ENCODE measurements at places on chromosomes 16 and 17.

- DNase-seq, result no peak
Observed at GRCh38 chr17:27333410-27333980, 39.6 kb downstream of the WSB1 start.

DNA sequence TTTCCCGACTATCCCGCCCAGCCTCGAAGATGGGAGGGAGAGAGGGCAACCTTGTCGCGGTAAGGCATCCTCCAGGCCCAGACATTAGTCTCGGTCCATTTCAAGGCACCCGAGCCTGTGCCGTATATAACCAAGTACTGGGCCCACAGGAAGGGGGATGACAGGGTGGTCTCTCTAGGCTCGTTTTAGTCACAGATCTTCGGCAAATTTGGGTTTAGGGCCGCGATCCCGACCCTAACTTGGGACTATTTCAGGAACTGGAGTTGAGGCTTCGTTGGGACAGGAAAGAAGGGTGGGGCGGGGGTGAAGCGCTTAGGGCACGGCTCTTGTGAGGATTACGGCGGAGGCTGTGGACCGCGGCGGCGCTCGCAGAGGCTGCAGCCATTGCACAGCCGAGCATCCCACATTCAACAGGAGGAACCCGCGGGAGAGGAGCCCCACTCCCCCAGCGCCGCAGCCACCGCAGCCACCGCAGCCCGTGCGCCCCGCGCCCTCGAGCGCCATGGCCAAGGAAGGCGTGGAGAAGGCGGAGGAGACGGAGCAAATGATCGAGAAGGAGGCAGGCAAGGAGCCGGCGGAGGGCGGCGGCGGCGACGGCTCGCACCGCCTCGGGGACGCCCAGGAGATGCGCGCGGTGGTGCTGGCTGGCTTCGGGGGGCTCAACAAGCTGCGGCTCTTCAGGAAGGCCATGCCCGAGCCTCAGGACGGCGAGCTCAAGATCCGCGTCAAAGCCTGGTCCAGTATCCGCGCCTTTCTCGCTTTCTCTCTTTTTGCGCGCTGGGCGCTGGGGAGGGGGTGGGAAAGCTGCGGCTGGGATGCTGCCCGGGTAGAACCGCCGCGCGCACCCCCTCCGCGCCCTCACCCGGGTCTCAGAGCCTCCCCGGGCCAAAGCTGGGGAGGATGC lies at the start of gene VAT1L:
TSS of gene VAT1L (plus strand) at position 384 of the 904 bp plus-strand sequence. CDS start at position 503, 119 bp downstream.
- DNase-seq, result peak; percentile 58

DNA sequence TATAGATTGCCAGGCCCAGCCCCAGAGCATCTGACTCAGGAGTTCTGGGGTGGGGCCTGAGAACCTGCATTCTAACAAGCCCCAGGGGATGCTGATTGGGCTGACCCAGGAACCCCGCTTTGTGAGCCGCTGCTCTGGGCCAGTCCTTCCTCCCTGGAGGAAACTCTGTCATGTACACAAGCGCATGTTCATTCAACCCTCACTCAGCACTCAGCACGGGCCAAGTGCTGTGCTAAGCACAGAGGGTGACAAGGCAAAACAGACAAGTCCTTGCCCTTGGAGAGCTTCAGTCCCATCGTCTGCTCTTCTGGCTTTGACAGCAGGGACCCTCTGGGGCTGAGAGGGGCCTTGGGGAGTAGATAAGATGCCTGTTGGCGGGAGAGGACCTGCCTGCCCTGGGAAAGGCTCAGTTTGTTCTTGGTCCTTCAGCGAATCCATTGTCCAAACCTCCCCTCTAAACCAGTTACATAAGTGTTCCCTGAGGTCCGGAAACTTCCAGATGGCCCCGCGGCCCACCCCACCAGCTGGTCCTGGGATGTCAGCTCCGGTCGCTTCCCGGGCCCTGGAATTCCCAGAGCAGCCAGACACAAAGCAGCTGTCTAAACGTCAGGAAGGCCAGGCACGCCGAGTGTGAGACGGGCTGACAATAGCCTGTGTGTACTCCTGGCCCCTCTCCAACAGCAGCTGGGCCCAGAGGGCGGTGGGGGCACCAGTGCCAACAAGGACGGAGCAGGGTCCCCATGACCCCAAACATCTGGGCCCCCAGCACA lies 88.8 kb downstream of the ZDHHC7 start:
- DNase-seq, result peak; percentile 83

GRCh38 chr17:1746975-1747543 lies 4.4 kb downstream of the SERPINF2 start:
- no peak for DNase-seq

Data from caudate nucleus (tissue), 63 donors.